Activated naive CD4-positive, alpha-beta T cell (primary cell): ENCODE measurements at places on chromosomes 2 and 18.
A peak's percentile ranks its signal among the peaks of the same experiment; 100 is the strongest.

DNA sequence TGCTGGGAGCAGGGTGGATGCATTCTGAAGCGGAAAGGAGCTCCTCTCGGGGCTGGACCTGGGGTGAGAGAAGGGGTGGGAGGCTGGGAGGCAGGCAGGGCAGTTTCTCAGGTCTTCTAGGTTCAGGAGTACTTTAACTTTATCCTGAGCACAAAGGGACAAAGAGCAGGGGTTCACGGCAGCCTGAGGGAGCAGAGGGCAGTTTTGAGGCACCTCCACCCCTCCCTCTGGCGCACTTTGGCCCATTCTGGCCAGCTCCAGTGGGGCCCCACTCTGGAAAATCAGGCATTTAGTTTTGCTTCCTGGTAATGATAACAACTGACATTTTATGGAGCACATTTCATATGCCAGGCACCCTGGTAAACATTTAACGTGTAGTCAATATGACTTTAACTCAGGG, 14.3 kb downstream of the B3GNT7 start:
- no peak for DNase-seq

DNA sequence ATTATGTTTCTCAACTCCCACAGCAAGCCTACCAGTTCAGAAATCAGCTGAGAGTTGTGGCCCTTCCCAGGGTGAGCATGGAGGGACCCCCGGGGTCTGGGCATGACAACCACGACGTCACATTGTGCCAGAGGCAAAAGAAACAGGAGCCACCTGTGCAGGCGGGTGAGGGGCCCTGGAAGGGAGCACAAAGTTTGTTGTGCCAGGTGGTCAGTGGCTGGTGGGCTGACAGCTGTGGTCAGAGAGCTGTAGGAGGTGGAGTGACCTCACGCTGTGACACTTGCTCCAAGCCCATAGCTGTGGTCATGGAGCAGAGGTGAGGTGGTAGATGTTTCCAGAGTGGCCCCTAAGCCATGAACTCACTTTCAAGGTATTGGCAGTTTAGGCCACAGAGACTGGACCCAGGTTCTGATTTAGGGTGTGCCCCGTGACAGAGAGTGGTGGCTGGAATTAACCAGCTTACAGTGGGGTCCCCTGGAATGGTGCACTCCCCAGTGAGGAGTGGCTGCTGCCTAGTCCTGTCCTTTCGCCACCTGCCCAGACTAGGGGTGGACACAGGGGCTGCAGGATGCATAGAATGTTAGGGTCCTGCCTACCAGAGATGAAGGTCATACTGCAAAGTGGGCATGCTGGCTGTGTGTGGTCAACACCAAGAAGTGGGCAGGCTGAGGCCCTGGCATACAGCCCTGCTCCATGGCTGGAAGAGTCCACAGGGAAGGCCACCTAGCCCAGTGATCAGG, 136.4 kb downstream of the GLI2 start:
- DNase-seq = no peak

- DNase-seq = peak; percentile 10
These were observed 199.8 kb downstream of the CLIP4 start for GRCh38 chr2:29314816-29315571.

GRCh38 chr2:63850649-63851048, 9.0 kb downstream of the UGP2 start:
- no peak for DNase-seq

GRCh38 chr2:229408356-229408755, 137.3 kb upstream of the PID1 start:
- DNase-seq = no peak

GRCh38 chr18:58045242-58046092, 1.4 kb downstream of the NEDD4L start:
- DNase-seq = peak; percentile 11

GRCh38 chr18:48884306-48884705, 66.5 kb downstream of the SMAD7 start:
- DNase-seq = no peak

DNA sequence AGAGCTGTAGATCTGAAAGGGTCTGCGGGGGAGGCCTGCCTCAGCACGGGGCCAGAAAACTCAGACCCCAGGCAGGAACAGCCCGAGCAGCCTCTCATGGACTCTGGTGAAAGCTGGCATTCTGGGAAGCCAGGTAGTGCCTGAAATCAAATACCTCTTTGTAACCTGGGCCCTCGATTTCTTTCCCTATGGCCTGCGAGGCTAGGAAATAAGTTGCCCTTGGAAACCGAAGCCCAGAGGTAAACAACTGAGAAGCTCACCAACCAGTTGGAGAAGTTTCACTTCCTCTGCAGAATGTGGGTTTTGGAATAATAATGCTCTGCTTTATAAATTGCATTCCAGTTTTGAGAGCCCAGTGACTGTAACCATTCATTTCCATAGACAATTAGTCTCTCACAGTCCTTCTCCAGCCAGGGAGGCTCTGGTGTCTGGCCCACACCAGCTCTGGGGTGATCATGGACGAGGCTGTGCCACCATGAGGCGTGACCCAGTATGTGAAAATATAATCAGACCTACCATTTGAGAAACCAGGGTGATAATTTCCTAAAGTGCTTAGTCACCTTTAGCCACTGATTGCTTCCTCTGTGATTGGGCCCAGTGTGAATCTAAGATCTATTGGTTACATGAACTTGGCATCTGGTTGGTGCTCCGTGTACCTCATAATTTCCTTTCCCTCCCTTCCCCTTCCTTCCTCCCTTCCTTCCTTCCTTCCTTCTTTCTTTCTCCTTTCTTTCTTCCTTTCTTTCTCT, 133.1 kb upstream of the PELI1 start:
- no peak for DNase-seq

GRCh38 chr2:203861197-203861596, 6.4 kb upstream of the CTLA4 start:
- DNase-seq = no peak

- no peak for DNase-seq
These were observed 22.7 kb upstream of the GCG start for GRCh38 chr2:162174746-162175145.

DNA sequence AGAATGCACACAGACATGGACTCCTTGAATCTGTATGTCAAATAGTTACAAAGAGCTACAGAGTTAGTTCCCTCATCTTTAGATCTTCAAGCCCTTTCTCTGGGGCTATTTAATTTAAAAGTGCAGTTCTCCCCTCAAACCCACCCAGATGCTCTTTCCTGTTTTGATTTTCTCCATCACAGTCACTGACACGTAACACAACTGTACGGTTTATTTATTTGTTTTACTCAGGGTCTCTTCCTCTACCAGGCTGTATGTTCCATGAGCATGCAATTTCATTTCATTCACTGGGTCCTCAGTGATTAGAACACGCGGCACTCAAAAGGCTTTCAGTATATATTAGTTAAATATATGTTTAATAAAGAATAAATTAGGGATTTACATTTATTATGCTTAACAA, 94.7 kb downstream of the DOCK10 start:
- no peak for DNase-seq

GRCh38 chr18:47149457-47150028, 757 bp downstream of the HDHD2 start:
- DNase-seq = no peak

DNA sequence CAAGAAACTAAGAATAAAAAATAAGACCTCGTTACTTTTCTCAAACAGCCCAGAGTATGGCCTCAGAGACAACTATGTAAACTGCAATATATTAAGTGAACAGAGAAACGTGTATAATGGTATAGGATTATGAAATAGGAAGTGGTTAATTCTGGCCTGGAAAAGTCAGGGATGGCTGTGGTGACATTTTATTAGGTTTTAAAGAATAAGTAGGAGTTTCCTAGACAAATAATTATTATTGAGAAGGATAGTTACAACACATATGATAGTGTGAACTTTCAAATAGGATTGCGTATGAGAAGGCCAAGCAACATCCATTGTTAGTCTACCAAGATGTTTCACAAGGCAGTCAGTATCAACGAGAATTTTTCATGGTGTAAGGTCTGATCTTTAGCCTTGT, 244.1 kb downstream of the LPIN1 start:
- no peak for DNase-seq

DNA sequence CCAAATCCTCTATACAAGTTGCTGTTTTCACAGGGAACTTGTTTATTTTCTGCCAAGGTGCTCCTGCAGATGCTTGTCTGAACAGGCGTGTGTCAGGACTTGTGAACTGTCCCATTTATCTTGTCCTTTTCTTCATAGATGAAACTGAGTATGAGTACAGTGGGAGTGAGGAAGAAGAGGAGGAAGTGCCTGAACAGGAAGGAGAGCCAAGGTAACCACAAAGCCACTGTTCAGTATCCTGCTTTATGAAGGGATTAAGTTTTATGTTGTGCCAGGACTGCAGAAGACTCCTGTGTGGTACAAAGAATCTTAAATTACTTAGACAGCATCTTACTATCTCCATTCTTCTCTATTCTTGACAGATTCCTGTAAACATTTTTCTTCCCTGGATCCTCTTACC, 145.0 kb downstream of the MAP4K4 start:
- no peak for DNase-seq

DNA sequence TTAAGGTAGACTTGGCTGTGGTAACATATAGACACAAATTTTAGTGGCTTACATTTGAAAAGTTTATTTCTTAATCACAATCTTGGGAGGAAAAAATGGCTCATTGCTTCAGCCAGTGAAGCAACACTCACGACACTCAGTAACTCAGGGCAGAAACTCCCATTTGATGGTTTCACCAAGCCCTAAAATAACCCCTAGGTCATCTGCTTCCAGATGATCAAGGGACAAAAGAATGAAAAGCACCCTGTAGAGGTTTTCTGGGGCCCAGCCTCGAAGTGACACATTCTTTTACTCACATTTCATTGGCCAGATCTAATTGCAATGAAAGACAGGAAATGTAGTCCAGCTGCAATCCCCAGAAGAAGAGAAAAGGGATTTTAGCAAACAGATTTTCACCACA, 275.9 kb downstream of the TMX3 start:
- no peak for DNase-seq

- DNase-seq = no peak
These were observed 7.9 kb upstream of the NR4A2 start for GRCh38 chr2:156340377-156340776.

DNA sequence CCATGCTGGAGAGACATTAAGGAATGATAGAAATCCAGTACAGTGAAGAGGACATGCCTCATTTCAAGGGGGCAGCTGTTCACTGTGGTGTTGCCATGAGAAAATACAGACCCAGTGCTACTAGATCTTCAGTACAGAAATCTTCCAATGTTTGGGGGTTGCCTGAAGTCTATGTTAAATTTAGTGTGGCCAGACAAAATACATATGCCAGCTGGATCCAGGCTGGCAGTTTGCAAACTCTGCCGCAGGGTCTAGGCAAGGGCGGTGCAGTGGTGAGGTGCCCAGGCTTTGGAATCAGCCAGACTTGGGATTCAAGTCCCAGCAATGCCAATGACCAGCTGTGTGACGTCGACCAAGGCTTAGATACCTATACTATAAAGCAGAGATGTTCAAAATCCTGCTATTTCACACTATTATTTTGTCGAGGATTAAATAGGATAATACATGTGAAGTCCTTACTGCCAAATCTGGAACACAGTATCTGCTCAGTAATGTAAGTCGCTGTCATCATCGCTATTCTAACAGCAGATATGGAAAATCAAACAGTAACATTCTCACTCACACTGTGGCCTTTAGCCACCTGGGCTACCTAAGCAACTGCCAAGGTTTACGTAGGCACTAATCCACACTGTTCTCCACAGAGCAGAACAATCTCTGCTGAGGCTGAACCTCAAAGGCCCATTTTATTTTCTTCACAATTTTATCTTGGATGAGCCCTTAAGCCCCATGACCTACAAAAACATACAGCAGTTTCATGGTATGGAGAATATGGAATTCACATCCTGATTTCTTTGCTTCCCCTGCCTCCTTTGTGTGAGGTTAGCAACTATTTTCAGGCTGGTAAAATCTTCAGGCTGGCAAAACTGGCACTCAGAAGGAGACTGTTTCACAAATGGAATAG, 5.9 kb upstream of the TMSB10 start:
- no peak for DNase-seq

DNA sequence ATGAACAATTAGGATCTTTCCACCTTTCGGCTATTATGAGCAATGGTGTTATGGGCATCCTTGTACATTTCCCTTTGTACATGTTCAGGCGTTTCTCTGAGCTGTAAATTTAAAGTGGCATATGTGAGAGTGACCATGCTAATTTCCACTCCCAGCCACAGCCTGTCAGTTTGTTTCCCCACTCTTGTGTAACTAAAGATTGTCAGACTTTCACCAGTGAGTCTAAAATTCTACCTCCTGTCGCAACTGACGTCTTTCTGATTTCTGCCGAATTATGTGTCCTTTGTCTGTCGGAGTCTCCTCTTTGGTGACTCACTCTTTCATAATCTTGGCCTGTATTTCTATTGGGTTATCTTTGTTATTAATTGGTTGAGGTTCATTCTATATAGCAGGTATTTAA, 50.7 kb downstream of the TRAPPC12 start:
- DNase-seq = no peak

- DNase-seq = no peak
These were observed 49.0 kb downstream of the SNED1 start for GRCh38 chr2:241047253-241048010.

DNA sequence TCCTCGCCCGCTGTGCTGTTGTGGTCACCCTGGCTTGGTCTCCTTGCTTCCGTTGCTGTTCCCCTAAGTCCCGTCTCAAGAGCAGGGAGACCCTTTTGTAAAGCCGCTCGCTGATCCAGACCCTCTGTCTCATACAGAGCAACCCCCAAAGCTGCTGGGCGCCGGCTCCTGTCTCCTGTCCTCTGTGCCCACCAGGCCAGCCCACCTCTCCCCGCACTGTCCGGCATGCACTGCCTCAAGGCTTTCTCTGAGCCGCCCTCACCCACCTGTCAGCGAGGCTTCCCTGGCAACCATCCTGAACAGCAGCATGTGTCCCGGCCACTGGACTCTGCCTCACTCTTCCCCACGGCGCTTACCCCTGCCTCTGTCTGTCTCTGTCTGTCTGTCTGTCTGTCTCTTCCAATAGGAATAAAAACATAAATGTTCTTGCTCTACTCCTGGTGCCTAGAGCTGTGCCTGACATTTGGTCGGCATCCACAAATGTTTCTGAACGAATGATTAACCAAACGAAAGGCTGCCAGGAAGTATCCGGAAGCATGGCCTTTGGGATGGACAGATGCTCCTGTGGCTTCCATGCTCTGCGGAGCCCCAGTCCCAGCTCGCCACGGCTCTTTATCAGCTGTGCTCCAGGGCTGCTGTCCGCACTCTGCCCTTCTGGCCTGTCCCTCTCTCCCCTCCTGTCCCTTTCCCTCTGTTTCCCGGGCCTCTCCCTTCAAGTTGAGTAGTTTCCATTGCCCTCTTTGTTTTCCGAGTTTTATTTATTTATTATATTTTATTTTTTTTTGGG, 7.8 kb downstream of the COLEC11 start:
- no peak for DNase-seq
